ENCODE measurements at places on chromosomes 3 and 15. TPM values are rescaled to one million over a fixed set of nuclear protein-coding genes. Genes with fewer than 3 reads are reported as not detected.

MME gene
- polyA plus RNA-seq = 6.7 TPM

STARD5 gene
- polyA plus RNA-seq = 12.0 TPM

SPSB4 gene
- polyA plus RNA-seq = 0.30 TPM

FOXB1 gene
- polyA plus RNA-seq = 0.16 TPM

VEPH1 gene
- 1.5 TPM for polyA plus RNA-seq

NTRK3 gene
- polyA plus RNA-seq = 5.8 TPM

SMCO1 gene
- 0.02 TPM for polyA plus RNA-seq
